Hypothalamus (tissue), 51 donors: ENCODE measurements at places on chromosomes 13 and 19.

GRCh38 chr13:94583926-94584325 lies 12.0 kb downstream of the TGDS start:
- DNase-seq, result no peak

DNA sequence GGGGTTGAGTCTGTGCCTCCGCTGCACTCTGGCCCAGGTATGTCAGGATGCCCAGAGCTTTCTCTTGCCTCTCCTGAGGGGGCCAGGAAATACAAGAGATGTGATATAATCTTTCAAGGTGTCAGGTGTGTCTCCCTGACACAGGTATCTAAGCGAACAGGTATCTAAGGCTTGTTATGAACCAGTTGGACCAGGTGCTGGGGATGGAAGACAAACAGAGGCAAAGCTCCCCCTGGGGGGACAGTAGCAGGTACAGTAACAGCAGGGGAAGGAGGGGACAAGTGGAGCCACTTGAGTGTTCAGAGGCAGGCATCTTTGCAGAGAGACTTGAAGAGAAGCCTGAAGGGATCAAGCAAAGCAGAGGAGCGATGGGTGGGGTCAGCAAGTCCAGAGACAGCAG lies 2.6 kb downstream of the LENG1 start:
- DNase-seq, result no peak

GRCh38 chr13:33860526-33860925 lies 42.6 kb downstream of the RFC3 start:
- DNase-seq, result no peak

GRCh38 chr19:38692458-38693379 lies 45.3 kb downstream of the ACTN4 start:
- no peak for DNase-seq

DNA sequence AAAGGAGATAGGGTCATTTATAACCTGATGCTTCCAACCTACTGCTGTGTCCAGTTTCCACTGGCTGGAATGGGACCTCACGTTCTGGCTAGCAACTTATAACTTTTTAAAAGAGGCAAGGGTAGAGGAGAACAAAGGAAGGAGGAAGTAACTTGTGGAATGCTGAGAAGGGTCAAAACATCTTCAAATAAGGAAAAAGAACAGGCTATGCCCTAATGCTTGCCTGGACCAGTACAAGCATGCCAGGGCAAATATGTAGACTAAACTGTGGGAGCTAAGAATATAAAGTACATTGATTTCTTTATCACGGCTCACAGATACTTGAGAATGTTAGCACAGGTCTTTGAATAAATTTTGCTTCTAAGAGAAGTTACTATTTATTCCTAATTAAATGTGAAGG lies 1.5 kb upstream of the ZNF561 start:
- no peak for DNase-seq

GRCh38 chr13:113814435-113814821 lies 49.4 kb downstream of the GAS6 start:
- DNase-seq, result no peak

GRCh38 chr19:35081201-35081600 lies 34.4 kb upstream of the FXYD3 start:
- DNase-seq, result no peak

DNA sequence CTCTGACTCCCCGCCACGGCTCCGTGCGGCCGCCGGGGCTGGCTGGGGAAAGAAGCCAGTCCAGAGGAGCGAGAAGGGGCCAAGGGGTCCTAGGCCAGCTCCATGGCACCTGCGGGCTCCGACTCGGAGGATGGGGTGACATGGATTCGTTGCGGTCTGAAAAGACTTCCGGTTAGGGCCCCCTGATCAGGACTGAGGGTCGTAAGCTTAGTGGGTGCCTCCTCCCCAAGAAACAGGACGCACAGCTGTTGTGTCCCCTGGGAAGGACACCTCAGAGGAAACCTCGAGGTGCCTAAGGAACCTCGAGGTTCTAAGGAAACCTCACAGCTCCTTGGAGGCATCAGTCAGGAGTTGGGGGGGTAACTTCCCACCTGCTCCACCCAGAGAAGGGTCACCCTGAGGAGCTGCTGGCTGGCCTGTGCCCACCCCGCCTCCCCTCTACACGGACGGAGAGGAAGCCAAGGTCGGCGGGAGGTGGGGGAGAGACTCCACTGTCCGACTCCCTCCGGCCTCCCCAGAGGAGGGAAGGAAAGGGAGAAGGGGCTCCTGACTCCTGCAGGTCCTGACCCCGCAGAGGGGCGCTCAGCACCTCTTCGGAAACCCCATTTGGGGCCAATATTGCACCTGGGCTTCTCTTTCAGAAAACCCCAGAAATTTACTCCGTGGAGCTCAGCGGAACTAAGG lies 855 bp downstream of the ATP12A start:
- no peak for DNase-seq

- no peak for DNase-seq
Observed at GRCh38 chr19:38743394-38744297, 628 bp downstream of the CAPN12 start.

GRCh38 chr13:75326173-75327134 lies 155.5 kb downstream of the TBC1D4 start:
- DNase-seq, result no peak

- no peak for DNase-seq
Observed at GRCh38 chr13:42649141-42649540, 75.2 kb downstream of the TNFSF11 start.

- no peak for DNase-seq
Observed at GRCh38 chr13:102328909-102329308, 72.9 kb downstream of the FGF14 start.

- DNase-seq, result no peak
Observed at GRCh38 chr13:88919970-88920628, 1248.9 kb downstream of the SLITRK5 start.

- DNase-seq, result no peak
Observed at GRCh38 chr19:33343301-33343700, 30.2 kb upstream of the CEBPG start.

DNA sequence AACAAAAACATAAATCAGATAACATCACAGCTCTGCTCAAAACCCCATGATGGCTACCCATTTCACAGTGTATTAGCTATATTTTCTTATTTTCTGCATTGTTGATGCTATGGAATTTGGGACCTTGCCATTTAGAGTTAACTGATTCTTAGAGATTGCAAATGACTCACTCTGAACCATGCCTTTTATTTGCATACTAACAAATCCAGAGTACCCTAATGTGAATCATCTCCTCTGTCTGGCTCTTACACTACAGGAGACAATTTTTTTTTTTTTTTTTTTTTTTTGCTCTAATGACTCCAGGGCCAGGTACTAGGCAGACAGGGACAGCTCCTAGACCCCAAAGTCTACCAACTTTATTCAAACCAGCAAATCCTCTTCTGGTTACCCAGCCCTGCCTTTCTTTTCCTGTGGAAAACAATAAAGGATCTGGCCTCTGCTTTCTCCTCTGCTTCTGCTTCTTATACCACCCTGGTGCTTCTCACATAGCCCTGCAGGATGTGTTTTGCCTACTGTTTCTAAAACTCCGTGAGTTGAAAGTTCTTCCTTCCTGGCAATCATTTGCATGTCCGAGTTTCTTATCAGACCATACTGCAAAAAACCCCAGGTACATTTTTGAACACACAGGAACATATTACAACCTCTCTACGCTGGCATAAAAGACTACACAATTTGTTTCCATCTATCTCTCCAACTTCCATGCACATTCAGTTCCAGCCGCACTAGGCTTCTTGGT lies 10.6 kb upstream of the ZNF460 start:
- no peak for DNase-seq

DNA sequence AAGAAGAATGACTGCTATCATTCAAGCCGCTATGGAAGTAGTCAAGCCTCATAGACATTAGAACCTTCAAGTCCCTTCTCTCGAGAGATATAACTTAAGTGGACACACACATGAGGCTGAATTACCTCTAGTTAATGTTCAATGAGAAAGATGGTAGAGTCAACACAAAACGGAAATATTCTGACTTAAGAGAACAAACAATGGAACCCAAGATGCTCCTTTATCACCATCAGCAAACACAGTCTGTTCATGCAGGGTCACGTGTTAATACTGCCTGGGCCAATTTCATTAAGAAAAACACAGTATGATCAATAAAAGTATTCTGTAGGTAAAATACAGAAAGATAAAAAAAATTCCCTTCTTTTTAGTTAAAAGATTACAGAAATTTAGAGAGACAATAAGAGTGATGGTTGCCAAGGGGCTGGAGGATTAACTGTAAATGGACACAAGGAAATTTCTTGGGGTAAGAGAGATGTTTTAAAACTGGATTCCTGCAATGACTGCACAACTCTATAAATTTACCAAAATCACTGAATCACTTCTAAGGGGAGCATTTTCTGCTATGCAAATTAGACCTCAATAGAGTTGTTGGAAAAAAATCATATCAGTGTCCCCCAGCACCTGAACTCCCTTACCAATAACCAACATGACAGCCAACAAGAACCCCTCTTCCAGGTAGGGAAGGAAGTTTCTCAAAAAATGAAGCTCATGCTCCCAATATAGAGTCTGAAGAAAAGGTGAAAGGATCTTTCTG lies 256.6 kb downstream of the ABCC4 start:
- DNase-seq, result no peak

DNA sequence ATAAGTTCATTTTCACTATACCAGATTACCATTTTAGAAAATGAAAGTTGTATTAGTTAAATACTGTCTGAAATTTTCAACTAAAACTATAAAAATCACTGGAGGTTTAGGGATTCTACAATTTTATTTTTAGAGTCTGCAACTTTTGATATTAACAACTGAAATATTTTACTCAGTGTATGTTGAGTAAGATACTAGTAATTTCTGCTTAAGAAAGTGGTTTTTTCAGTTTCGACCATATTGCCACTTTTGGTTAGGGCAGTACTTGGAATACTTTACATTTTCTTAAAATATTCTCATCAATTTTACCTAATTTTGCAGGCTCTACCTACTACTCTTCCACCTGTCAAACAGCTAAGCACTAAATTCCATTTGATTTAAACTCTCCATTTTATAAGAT lies 59.6 kb downstream of the KCNRG start:
- no peak for DNase-seq

- DNase-seq, result no peak
Observed at GRCh38 chr19:48147597-48148175, 22.5 kb downstream of the LIG1 start.

DNA sequence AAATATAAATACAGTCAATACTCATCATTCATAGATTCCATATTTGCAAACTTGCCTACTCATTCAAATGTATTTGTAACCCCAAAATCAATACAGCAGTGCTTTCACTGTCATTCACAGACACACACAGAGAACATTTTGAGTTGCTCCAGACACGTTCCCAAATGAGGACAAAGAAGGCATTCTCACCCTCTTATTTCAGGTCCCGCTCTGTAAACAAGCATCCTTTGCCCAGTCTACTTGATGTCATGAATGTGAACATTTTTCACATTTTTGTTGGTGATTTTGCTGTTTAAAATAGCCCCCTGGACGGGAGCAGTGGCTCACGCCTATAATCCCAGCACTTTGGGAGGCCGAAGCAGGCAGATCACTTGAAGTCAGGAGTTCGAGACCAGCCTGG lies 15.5 kb downstream of the C19orf47 start:
- DNase-seq, result no peak

GRCh38 chr19:13014101-13014920 lies 19.0 kb downstream of the NFIX start:
- no peak for DNase-seq

- no peak for DNase-seq
Observed at GRCh38 chr13:65540175-65540574, 1690.0 kb downstream of the PCDH9 start.

GRCh38 chr13:75913925-75914324 lies 277.8 kb downstream of the LMO7 start:
- no peak for DNase-seq

- no peak for DNase-seq
Observed at GRCh38 chr19:44623626-44624025, 10.3 kb downstream of the IGSF23 start.

- no peak for DNase-seq
Observed at GRCh38 chr13:19178901-19179593, 2.6 kb downstream of the TUBA3C start.

DNA sequence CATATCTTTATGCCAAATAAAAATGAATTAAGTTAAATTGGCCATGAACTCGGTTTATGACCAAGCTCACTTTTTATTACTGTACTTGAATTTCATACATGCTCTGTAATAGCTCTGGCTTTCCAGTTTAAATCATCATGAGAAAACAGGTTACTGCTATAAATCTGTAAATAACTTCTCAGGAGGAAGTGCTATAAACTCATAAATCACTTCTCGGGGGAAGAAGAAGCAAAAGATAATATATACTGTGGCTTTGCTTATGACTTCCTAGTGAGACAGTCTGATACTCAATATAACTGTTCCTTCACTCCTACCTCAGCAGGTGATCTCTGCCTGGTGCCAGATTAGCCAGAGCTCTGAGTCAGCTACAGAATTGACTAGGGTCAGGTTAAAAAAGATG lies 12.5 kb downstream of the SUPT20H start:
- DNase-seq, result no peak

DNA sequence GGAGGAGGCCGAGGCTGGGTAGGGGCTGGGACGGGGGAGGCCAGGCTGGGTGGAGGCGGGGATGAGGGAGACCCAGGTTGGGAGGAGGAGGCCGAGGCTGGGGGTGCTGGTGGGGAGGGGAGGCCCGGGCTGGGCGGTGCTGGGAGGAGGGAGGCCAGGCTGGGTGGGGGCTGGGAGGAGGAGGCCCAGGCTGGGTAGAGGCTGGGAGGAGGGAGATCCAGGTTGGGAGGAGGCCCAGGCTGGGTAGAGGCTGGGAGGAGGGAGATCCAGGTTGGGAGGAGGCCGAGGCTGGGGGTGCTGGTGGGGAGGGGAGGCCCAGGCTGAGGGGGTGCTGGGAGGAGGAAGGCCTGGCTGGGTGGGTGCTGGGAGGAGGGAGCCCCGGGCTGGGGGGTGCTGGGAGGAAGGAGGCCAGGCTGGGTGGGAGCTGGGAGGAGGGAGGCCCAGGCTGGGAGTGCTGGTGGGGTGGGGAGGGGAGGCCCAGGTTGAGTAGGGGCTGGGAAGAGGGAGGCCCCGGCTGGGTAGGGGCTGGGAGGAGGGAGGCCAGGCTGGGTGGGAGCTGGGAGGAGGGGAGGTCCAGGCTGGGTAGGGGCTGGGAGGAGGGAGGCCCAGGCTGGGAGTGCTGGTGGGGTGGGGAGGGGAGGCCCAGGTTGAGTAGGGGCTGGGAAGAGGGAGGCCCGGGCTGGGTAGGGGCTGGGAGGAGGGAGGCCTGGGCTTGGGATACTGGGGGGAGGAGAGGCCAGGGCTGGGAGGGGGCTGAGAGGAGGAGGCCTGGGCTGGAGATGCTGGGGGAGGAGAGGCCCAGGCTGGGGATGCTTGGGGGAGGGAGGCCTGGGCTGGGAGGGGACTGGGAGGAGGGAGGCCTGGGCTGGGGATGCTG lies 10.7 kb downstream of the TPGS1 start:
- no peak for DNase-seq

GRCh38 chr19:5136073-5136855 lies 167.4 kb downstream of the KDM4B start:
- DNase-seq, result no peak
